ENCODE measurements at places on chromosomes 1 and 21.

DNA sequence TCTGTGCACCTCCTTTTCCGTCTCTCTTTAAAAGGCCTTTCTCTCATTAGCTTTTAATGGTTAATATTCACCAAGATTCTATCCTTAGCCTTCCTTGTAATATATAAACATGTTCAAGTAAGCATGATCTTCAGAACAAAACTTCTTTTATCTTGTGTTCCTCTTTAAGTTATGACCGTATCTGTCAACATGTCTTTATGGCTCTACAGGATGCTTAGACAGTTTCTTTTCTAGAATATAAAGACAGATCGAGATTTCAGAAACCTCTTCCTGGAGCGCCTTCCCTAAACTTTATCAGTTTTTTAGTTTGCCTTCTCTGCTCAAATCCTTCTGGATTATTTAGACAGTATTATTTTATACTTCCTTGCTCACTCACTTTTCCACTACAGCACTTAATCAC lies 7.2 kb downstream of the RO60 start:
- DNase-seq = no peak

GRCh38 chr1:155037851-155038441 lies 4.3 kb downstream of the DCST1 start:
- DNase-seq = peak; percentile 19

GRCh38 chr1:10635085-10635896 lies 160.5 kb downstream of the PEX14 start:
- DNase-seq = no peak

DNA sequence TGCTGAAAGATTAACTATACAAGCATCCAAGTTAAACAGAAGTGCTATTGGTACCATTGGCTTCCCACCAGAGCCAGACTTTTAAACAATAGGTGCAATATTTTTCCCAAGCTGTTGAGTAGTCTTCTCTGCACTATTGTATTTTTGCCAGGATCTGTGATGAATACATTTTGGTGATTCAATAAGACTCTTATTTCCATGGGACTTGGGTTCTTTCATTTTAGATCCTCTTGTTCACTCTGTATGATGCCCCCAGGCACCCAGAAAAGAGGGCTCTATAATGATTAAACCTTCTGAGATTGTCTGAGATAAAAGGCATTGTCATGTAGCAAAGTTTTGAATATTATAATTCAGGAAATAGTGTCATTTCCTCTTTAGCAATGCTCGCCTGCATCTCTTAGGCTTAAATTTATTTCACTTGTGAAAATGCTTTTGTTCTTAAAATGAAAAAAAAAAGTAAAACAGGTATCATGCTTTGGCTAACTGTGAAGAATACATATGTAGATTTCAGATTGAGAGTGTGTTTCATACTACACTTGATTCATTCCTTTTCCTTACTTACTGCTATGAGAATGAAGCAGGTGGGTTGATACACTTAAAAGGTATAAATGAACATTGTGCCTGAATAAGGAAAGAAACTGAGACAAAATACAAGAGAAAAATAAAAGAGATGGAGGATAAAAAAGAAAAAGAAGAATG lies 275.0 kb downstream of the HMCN1 start:
- DNase-seq = no peak

DNA sequence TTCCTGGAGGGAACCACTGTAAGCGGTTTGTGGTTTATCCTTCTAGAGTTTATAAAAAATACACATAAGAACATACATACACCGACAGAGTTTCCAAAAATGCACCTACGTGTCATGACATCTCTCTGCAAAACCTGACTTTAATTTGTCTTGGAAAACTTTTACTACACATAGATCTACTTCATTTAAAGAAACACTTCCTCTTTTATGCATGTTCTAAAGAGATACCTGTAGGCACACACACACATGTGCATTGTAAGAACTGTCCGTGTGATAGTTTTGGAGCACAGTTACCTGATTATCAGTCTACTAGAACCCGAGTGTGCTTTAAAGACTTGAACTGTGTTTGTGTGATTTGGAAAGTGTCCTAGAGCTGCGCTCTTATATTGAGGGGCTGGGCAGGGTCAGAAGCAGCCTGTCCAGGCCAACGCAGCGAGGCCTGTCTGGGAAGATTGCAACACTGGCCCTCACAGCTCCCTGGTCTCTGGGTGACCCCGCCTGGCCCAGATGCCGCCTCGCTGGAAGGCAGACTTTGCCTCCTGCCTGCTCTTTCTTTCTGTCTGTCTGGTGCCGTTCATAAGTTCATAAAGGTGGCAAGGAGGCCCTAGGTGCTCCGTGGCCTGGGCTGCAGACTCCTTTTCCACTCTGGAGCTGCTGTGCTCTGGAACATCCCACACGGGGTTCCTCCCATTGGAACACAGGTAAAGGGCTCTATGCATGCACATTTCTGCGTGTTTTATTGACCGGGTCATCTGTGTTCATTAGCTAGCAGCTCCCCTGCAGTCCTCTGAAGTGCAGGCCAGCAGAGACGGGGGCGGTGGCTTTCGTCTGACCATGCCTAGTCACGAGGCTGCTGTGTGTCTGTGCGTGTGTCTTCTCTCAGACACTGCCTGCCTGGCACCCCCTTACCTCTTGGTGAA lies 46.3 kb downstream of the AGPAT3 start:
- DNase-seq = peak; percentile 93

- no peak for DNase-seq
Measured at GRCh38 chr1:2271841-2272655, 43.9 kb downstream of the SKI start.

DNA sequence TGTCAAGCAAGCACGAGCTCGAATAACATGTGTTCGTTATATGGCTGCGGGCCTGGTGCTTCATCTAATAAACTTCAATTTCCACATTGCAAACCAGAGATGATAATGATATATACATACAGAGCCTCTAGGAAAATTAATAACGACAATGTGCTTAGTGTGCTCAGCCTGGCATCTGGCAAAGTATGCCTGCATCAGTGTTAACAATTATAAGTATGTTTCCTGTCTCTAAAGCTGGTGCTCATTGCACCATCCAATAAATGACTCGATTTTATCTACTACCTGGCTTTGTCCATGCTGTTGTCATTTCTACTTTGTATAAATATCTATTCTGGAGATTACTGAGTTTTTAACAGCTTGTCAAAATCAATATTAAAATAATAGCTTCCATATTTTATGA lies 1402.6 kb downstream of the MRPL39 start:
- no peak for DNase-seq

GRCh38 chr21:32520875-32521735 lies 64.2 kb downstream of the TCP10L start:
- peak; percentile 59 for DNase-seq

GRCh38 chr21:34046917-34047316 lies 26.5 kb upstream of the MRPS6 start:
- no peak for DNase-seq

- no peak for DNase-seq
Measured at GRCh38 chr21:45618846-45619485, 24.6 kb upstream of the PCBP3 start.
